Left ventricle myocardium superior (tissue), 1 donor: ENCODE measurements at places on chromosomes 16 and 17. TPM values are rescaled to one million over a fixed set of nuclear protein-coding genes. Genes with fewer than 3 reads are reported as not detected.
A peak's percentile ranks its signal among the peaks of the same experiment; 100 is the strongest.

DNA sequence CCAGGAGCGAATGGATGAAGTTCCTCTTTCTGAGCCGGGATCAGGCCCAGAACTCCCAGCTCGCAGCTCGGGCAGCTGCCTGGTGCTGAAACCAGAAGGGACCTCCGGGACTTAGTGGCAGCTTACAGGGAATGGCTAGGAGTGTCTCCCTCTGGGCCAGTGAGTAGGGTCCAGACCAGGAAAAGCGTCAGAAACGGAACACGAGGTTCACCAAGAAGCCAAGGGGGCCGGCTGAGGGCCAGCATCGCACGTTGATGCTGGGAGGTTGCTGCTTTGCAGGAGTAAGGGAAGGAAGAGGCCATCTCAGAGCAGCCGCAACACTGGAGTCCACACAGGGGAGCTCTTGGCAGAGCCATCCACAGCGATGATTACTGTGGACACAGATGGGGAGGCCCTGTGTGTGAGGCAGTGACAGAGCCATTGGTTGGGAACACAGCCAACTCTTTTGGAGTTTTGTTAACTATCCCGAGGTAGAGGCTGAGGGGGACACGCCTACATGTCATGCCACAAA lies 74.0 kb upstream of the CREBBP start:
- DNase-seq, result peak; percentile 57

- DNase-seq, result no peak
Measured at GRCh38 chr17:82787081-82787848, 35.4 kb downstream of the TBCD start.

DNA sequence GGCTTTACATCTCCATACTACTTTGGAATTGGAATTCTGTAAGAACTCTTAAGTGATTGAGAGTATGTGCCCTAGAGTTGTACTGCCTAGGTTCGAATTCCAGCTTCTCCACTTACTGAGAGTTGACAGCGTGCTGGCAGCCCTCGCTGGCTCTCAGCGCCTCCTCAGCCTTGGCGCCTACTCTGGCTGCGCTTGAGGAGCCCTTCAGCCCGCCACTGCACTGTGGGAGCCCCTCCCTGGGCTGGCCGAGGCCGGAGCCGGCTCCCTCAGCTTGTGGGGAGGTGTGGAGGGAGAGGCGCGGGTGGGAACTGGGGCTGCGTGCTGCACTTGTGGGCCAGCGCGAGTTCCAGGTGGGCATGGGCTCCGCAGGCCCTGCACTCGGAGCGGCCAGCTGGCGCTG lies 13.3 kb downstream of the PPM1D start:
- DNase-seq, result no peak

Gene FZD2
- 3.1 TPM for total RNA-seq

- no peak for DNase-seq
Measured at GRCh38 chr16:53805113-53805512, 101.2 kb downstream of the FTO start.

DNA sequence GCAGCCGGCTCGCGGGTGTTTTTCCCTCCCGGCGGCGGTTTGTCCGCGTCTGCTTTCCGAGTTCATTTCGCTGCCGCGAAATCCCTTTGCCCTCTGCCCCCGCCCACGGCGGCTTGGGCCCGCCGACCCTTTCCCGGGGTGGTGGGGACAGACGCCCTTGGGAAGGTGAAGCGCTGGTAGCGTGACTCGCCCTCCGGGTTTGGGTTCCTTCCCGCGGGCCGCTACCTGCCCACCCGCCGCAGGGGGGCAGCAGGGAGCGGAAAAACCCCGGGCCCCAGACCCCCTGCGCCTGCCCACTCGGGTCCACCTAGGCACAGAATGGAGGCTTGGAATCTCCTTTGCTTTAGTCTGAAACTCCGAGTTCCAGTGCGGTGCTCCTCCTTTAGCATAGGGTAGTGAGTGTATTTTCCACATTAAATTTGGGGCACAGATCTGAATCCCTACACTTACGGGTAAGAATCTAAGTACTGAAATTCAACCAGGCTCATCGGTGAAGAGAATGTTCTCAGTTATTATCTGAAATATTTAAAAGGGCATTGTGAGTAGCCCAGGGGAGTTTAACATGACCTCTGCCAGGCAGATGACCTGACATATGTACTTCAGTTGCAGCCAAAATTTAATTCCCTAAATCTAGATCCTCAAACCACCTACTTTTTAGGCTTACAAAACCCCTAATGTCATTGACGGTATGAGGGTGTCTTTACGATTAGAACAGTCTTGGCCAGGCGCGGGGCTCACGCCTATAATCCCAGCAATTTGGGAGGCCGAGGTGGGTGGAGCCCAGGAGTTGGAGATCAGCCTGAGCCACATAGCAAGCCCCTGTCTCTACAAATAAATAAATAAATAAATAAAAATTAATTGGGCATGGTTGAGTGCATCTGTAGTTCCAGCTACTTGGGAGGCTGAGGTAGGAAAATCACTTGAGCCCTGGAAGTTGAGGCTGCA lies 1.0 kb downstream of the NME2 start:
- peak; percentile 67 for DNase-seq

- DNase-seq, result no peak
Measured at GRCh38 chr17:42678951-42679491, 2.2 kb upstream of the PLEKHH3 start.

Gene TNP2
- not detected for total RNA-seq

GRCh38 chr17:8555062-8555461 lies 75.5 kb downstream of the MYH10 start:
- DNase-seq, result no peak

- DNase-seq, result no peak
Measured at GRCh38 chr17:77803726-77804125, 154.8 kb upstream of the TNRC6C start.

DNA sequence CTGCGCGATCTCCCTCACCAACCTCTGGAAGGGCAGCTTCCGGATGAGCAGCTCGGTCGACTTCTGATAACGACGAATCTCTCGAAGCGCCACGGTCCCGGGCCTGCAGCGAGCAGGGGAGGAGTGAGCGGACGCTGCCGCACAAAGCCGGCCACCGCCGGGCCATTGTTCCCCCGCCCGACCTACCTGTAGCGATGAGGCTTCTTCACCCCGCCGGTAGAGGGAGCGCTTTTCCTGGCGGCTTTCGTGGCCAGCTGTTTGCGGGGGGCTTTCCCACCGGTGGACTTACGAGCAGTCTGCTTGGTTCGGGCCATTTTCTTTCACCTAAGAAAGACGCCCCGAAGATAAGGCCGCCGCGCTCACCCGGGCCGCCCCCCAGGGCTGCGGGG lies 5.8 kb upstream of the UNK start:
- no peak for DNase-seq

Gene GINS2
- 0.42 TPM for total RNA-seq

DNA sequence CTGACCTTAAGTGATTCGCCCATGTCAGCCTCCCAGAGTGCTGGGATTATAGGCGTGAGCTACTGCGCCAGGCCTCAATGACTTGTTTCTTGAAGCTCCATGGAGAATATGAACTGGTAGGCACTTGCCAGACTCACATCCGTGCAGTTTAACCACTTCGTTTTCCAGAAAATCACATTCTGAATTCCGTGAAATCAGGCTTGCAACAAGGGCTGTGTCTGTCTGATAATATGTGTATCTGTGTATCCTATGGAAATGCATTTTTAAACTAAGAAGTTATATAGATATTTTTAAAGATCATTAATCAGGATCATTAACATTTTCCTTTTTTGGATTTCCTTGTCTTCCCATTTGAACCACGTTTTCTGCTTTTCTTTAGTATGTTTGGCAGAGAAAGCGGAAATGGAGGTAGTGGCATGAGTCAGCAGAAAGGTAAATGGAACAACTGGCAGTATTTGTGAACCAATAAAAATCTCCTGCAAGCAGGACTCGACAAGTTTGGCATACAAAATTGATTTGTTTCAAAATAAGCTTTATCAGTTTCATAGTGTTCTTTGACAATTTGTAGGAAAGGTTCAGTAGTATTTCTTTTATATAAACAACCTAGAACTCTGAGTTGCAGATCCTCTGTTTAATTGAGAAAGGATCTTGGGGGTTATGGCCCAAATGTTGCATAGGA lies 33.0 kb downstream of the USP10 start:
- no peak for DNase-seq

DNA sequence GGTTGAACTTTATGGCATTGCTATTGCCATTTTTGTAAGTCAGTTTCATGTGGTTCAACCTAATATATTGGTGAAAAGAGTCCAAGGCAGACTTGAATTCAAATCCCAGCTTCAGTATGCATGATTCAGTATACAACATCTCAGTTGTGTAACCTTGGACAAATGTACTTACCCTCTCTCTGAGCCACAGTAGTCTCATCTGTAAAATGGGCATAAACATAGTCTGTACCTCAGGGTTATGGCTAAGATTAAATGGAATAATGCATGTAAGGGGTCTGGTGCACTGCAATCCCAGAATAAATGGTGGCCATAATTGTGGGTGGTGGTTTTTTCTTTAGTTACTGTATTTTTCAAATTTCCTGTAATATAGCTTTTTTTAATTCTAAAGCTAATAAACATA lies 4.7 kb upstream of the ADAP2 start:
- DNase-seq, result no peak

Gene CALCOCO2
- total RNA-seq, result 330 TPM

Gene ICAM2
- total RNA-seq, result 30.6 TPM

DNA sequence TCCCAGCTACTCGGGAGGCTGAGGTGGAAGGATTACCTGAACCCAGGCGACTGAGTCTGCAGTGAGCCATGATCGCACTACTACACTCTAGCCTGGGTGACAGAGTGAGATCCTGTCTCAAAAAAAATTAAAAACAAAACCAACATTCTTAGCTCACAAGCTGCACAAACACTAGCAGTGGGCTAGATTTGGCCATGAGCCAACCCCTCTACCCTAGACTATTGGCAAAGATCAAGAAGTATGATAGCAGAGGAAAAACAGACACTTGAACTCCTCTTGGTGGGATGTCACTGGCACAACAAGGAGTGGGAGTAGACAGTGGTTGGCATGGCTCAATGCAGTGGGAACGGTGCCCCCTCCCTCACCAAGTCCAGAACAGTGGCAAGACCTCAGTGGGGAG lies 19.6 kb upstream of the RIPOR1 start:
- peak; percentile 9 for DNase-seq

DNA sequence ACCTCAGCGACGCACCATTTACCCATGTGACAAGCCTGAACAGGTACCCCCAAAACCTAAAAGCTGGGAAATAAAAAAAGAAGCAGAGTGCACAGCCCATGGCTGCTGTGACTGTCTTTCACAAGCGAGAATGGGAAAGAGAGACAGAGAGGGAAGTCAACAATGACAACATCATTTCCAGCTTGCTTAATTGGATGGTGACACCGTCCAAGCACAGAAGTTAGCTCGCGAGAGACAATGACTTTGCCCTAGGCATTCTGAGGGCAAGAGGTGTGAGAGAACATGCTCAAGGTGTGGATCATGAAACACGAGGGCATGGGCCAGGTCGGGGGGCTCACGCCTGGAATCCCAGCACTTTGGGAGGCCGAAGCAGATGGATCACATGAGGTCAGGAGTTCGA lies 19.3 kb upstream of the NSMCE1 start:
- no peak for DNase-seq
